Natural killer cell treated with Interleukin-12 subunit alpha and Interleukin-12 subunit beta and Interleukin-15 and Interleukin-18, amount 100 ng/mL, for 72 hours (primary cell): ENCODE measurements at places on chromosomes 12 and 14. TPM values are rescaled to one million over a fixed set of nuclear protein-coding genes. Genes with fewer than 3 reads are reported as not detected.

TGFB3 gene
- 3.8 TPM for total RNA-seq

LALBA gene
- total RNA-seq: not detected

KLRK1 gene
- 80.4 TPM for total RNA-seq

ADAMTS20 gene
- not detected for total RNA-seq

PTPN21 gene
- total RNA-seq: 0.50 TPM

TBX3 gene
- total RNA-seq: not detected

KRT86 gene
- 0.43 TPM for total RNA-seq

PPP1R36 gene
- not detected for total RNA-seq

C1S gene
- 1.3 TPM for total RNA-seq

PROX2 gene
- total RNA-seq: 0.56 TPM

UTP20 gene
- total RNA-seq: 22.7 TPM

PTPN6 gene
- 131 TPM for total RNA-seq

PIANP gene
- total RNA-seq: not detected

BIN2 gene
- total RNA-seq: 115 TPM

CBX5 gene
- 73.6 TPM for total RNA-seq

OAS2 gene
- 59.2 TPM for total RNA-seq

APOF gene
- total RNA-seq: not detected

RILPL1 gene
- total RNA-seq: 2.1 TPM

TMEM63C gene
- 0.84 TPM for total RNA-seq

STAC3 gene
- total RNA-seq: 6.1 TPM

SIX4 gene
- 0.10 TPM for total RNA-seq

WNT1 gene
- total RNA-seq: not detected

ALX1 gene
- total RNA-seq: not detected

FGF23 gene
- total RNA-seq: not detected

ZNF605 gene
- total RNA-seq: 7.5 TPM

DAO gene
- total RNA-seq: not detected

GNB3 gene
- total RNA-seq: not detected

CCDC60 gene
- total RNA-seq: not detected

HNF1A gene
- total RNA-seq: not detected

FGD4 gene
- total RNA-seq: 0.31 TPM

GLT1D1 gene
- 0.14 TPM for total RNA-seq

DDN gene
- 0.48 TPM for total RNA-seq

PRR4 gene
- 2.5 TPM for total RNA-seq

CLEC4E gene
- not detected for total RNA-seq

CMA1 gene
- not detected for total RNA-seq

TAS2R19 gene
- 4.2 TPM for total RNA-seq

CRACR2A gene
- total RNA-seq: 134 TPM

MIS18BP1 gene
- 33.4 TPM for total RNA-seq

GPR137C gene
- 0.36 TPM for total RNA-seq

PTHLH gene
- not detected for total RNA-seq

THAP2 gene
- 9.2 TPM for total RNA-seq

KLHDC1 gene
- total RNA-seq: 1.7 TPM

SMOC1 gene
- not detected for total RNA-seq

WDR89 gene
- 22.3 TPM for total RNA-seq

HCAR1 gene
- total RNA-seq: not detected

CSRP2 gene
- total RNA-seq: not detected

GNG2 gene
- total RNA-seq: 293 TPM

KCNH3 gene
- 0.50 TPM for total RNA-seq

CCDC177 gene
- not detected for total RNA-seq

CAPZA3 gene
- total RNA-seq: not detected

MUCL1 gene
- 5.9 TPM for total RNA-seq

NPFF gene
- total RNA-seq: 1.9 TPM

GRIP1 gene
- total RNA-seq: not detected

FMNL3 gene
- total RNA-seq: 86.9 TPM

PIWIL1 gene
- not detected for total RNA-seq

CACNB3 gene
- 10.7 TPM for total RNA-seq

LRP1-AS gene
- total RNA-seq: not detected

CCER1 gene
- total RNA-seq: not detected

RNASE7 gene
- not detected for total RNA-seq

CHPT1 gene
- total RNA-seq: 21.0 TPM
